Vein endothelial cell (primary cell): ENCODE measurements at places on chromosomes 16 and 17. TPM values are rescaled to one million over a fixed set of nuclear protein-coding genes. Genes with fewer than 3 reads are reported as not detected.

NT5M gene
- 1.1 and 2.6 TPM in 2 replicates for total RNA-seq

ABCC6 gene
- under 0.01 TPM in 1 of 2 replicates, not detected in the other for total RNA-seq

MATCAP1 gene
- total RNA-seq, result 14.1 and 18.3 TPM in 2 replicates

MT1G gene
- total RNA-seq, result 1.2 TPM in 1 of 2 replicates, not detected in the other

AKAP10 gene
- total RNA-seq, result 20.3 and 21.1 TPM in 2 replicates

KRTAP9-4 gene
- total RNA-seq, result not detected in 2 replicates

ITGAX gene
- total RNA-seq, result 0.65 and 1.1 TPM in 2 replicates

KLHL10 gene
- total RNA-seq, result not detected in 2 replicates

KRTAP4-6 gene
- total RNA-seq, result not detected in 2 replicates

DNAAF8 gene
- 0.48 and 1.3 TPM in 2 replicates for total RNA-seq

OSBPL7 gene
- total RNA-seq, result 15.4 and 17.3 TPM in 2 replicates

RIPOR1 gene
- 57.8 and 62.6 TPM in 2 replicates for total RNA-seq

TOX3 gene
- not detected in 2 replicates for total RNA-seq

C17orf113 gene
- total RNA-seq, result 0.29 and 0.33 TPM in 2 replicates

ACOX1 gene
- total RNA-seq, result 57.5 and 70.3 TPM in 2 replicates

YBX2 gene
- 2.3 TPM in 1 of 2 replicates, not detected in the other for total RNA-seq

PLLP gene
- total RNA-seq, result 8.4 and 10.1 TPM in 2 replicates

SULT1A1 gene
- total RNA-seq, result 3.2 and 7.8 TPM in 2 replicates

SDR42E2 gene
- total RNA-seq, result not detected in 2 replicates

ITGA2B gene
- total RNA-seq, result 0.19 and 0.33 TPM in 2 replicates

SLC13A2 gene
- total RNA-seq, result not detected in 2 replicates

MEIOB gene
- total RNA-seq, result not detected in 2 replicates

CACNG5 gene
- total RNA-seq, result not detected in 2 replicates

POLG2 gene
- total RNA-seq, result 7.5 and 8.8 TPM in 2 replicates

TP53TG3C gene
- total RNA-seq, result not detected in 2 replicates

KIF2B gene
- not detected in 2 replicates for total RNA-seq

ADORA2B gene
- total RNA-seq, result 5.5 and 7.5 TPM in 2 replicates

C16orf92 gene
- not detected in 2 replicates for total RNA-seq

CD300A gene
- total RNA-seq, result not detected in 2 replicates

NEUROD2 gene
- total RNA-seq, result not detected in 2 replicates

FAHD1 gene
- 76.4 and 86.2 TPM in 2 replicates for total RNA-seq

LAT gene
- total RNA-seq, result 0.67 and 2.3 TPM in 2 replicates

BRIP1 gene
- total RNA-seq, result 5.2 and 11.0 TPM in 2 replicates

SPAG9 gene
- 83.3 and 84.0 TPM in 2 replicates for total RNA-seq

VWA3A gene
- total RNA-seq, result not detected in 2 replicates

MAZ gene
- 178 and 253 TPM in 2 replicates for total RNA-seq

CDC6 gene
- total RNA-seq, result 11.4 and 28.1 TPM in 2 replicates

KIAA0513 gene
- total RNA-seq, result 7.4 and 8.2 TPM in 2 replicates

BICDL2 gene
- total RNA-seq, result not detected in 2 replicates

NACA2 gene
- not detected in 2 replicates for total RNA-seq

SLC47A2 gene
- not detected in 2 replicates for total RNA-seq

MT1X gene
- 32.8 and 33.0 TPM in 2 replicates for total RNA-seq
